Activated naive CD4-positive, alpha-beta T cell (primary cell): ENCODE measurements at places on chromosomes 2 and 18.
A peak's percentile ranks its signal among the peaks of the same experiment; 100 is the strongest.

GRCh38 chr2:173027181-173028128 lies 48.2 kb upstream of the MAP3K20 start:
- peak; percentile 27 for DNase-seq

DNA sequence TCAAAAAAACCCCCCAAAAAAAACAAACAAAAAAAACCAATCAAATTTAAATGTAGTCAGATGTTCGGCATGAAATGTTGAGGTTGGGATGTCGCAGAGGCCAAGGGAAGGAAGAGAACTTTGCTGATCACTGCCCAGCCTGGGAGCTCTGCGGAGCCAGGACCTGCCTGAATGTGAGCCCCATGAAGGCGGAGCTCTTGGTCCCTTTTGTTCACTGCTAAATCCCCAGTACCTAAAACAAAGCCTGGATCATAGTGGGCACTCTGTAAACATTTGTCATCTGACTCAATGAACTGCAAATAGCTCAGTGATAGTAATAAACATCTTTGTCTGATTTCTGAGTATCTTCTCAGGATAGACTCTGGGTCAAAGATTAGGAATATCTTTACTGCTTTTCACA lies 64.0 kb downstream of the NGEF start:
- no peak for DNase-seq

DNA sequence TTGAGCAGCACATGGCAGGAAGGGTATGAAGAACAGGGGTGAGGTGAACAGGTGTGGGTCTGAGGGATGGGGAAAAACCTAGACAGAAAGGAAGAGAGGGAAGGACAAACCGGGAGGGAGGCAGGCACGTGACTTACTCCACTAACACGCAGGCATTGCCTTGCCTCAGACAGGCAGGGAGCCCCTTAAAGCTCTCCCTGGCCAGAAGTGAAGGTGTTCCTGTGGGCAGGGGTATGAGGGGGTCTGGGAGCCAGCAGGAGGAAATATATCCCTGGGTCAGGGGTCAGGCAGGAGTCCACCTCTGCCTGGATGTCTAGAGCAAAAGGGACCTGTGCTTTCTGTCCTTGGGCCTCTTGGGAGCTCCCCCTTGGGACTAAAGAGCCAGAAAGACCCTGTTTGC lies 135.3 kb upstream of the EPAS1 start:
- DNase-seq = no peak

GRCh38 chr2:51795248-51795888 lies 763.4 kb upstream of the NRXN1 start:
- DNase-seq = no peak

DNA sequence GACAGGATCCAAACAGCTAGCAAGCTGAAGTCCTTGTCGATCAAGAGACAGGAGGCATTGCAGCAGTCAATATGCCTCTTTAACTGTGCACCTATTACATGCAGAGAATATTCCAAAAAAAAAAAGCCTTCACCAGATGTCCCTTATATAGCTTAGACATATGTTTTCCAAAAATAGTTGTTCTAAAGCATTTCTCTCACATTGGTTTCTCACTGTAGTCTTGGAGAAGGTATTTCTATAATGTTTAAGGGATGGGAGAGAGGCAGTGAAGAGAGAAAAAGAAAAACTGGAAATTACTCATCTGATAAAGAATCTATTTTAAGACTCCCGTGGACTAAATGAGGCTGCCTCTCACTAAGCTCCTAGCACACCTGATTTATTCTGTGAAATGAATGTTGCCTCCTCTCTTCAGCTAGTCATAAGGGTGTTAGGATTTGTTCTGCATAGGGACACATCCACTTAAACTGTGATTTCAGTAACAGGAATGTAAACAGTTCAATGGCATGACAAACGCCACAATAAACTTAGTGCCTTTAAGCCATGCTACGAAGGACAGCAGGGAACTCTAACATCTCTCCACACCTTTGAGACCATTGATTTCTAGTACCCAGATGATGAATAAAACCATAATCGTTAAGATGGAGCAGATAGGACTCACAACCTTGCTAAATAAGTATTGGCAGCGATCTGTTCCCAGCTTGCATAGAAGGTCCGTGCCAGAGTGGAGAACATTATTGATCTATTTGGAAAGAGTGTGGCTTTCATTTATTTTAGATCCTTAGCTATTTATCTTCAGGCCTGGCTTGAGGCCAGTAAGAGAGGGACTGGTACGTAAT lies 98.6 kb upstream of the NCK2 start:
- no peak for DNase-seq

- DNase-seq = peak; percentile 79
Observed at GRCh38 chr2:240136013-240136670, at the start of gene COPS9. COPS9 (minus strand) TSS chr2:240136305; CDS start chr2:240136284, 21 bp downstream.

GRCh38 chr2:120957905-120958304 lies 222.2 kb downstream of the GLI2 start:
- DNase-seq = no peak

- DNase-seq = no peak
Observed at GRCh38 chr2:218282173-218282991, 9.9 kb downstream of the TMBIM1 start.

- DNase-seq = no peak
Observed at GRCh38 chr2:320561-320960, 32.7 kb upstream of the ALKAL2 start.

DNA sequence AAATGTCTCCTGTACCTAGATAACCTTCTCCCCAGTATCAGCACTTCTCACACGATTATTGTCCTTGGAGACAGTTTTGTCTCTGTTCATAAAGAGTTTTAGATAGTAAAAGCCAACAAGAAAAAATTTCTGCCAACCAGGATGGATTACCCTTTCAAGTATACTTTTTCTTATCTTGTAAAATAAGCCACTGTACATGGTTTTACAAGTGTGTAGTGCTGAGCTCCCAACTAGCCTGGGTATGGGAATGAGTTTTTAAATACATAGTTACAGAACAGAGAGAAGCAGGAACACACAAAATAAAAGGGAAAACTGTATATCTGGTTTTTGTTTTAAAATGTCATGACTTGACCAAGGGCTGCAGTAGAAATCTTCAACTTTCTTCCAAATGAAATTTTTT lies 76.7 kb downstream of the C18orf54 start:
- no peak for DNase-seq

DNA sequence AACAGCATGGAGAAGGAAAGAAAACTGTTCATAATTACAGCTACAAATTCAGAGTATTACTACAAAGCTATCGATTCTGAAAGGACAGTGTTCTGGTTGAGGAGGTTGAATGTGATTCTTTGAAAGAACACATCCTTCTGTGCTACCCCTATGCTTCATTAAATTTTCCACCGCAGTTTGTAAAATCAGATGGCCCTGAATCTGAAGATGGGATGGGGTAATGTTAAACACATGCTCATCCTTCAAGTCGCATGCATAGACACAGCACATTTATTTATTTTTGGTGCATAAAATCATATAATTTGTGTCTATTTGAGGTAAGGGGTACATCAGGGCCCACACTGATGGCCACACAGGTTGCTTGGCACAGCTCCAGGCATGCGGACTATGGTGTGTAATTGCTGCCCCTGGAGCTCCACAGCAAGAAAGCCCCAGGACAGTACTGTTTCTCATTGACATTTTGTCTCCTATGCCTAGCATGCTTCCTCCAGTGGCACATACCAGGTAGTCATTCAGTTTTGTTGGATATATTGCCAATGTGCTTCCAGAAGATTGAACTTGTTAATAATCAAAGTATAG lies 238.8 kb upstream of the TANK start:
- DNase-seq = no peak

- DNase-seq = peak; percentile 47
Observed at GRCh38 chr2:172095146-172095904, 7.4 kb downstream of the DLX2 start.

- no peak for DNase-seq
Observed at GRCh38 chr2:241620419-241620769, 16.6 kb downstream of the THAP4 start.

GRCh38 chr2:50455351-50455939 lies 576.5 kb downstream of the NRXN1 start:
- DNase-seq = no peak

DNA sequence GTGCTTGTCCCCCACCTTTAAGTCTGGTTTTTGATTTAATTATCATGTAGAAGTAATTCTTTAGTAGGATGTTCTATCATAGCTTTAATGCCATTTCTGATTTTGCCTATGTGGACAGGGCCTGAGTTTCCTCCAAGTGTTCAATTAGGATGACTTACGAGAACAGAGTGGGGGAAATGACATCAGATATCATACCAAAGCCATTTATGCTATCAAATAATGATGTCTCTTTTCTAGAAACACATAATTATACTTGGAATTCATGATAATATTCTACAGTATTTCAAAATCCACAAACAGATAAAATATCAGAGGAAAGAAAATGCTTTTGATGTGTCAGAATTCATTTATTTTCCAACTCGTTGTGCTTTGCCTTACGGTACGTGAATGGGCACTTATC lies 165.9 kb upstream of the SPRED2 start:
- no peak for DNase-seq

- no peak for DNase-seq
Observed at GRCh38 chr2:62471816-62472215, 34.2 kb downstream of the TMEM17 start.

DNA sequence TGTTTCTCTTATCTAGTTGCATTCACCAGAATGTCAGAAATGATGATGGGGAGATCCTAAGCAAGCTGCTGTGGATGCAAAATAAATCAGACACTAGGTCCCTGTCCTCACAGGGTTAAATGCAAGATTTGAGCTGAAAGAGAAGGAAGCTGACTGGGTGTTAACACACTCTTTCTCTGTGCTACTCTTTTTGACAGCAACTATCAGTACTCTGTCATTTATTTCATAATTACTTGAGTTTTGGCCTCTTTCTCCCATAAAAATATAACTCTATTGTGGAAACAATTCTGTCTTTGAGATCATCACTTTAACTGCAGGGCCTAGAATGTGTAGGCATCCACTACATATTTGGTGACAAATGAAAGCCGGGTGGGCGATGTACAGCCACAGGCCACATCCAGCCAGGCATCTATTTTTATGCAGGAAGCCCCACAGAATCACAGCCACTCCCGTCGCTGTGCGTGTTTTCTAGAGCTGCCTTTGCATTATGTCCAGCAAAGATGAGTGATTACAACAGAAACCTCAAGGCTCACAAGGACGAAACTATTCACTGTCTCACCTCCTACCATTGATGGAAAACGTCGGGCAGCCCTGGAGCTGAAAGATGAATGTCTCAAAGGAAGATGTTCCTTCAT lies 849.0 kb downstream of the RNF144A start:
- no peak for DNase-seq

- DNase-seq = no peak
Observed at GRCh38 chr18:6648581-6648980, 80.9 kb upstream of the ARHGAP28 start.

DNA sequence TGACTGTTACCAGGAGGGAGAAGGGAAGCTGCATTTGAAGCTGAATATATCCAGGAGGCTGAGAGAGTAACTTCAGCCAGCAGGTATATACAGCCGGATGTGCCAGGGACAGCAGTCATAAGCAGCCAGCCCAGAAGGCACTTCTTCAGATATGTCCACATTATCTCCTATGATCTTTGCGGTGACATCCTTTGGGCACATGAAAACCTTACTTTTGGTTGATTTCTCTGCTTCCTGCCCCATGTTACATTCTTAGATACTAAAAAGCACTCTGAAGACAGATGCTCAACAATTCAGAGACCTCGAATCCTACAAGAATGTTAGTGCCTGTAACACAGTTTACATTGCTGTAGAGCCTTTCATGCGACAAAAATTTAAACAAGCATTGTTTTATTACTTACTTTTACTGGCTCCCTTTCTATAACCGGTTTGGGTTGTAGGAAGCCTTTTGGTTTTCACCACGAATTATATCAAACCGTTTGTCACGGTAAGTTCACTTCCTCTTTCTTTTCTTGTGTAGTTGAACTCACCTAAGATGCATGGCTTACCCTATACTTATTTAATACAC lies 50.3 kb upstream of the TLK1 start:
- no peak for DNase-seq

DNA sequence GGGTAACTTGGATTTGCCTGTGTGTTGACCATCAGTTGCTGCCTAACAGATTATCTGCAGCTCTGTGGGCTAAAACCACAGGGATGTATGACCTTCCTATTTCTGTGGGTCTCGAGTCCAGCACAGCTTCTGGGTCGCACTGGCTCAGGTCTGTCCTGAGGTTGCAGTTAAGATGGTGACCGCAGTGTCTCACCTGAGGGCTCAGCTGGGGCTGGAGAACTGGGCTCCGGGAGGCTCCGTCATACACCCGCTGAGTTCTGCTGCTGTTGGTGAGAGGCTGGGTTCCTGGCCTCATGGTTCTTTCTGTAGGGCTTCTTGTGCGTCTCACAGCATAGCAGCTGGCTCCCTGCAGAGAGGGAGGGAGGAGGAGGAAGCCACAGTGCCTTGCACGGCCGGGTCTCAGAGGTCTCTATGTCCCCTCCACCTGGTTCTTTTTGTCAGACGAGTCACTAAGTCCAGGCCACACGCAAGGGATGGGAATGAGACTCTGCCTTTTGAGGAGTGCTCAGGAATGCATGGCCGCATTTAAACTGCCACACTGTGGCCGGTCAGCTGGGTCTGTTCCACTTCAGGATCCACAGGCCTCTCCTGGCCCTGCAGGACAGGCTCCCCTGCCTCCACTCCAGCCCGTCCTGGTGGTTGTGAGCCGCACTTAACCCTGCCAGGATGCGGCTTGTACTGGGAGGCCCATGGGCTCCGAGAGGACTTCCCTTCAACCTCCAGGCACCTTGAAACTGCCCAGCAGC lies 67.2 kb downstream of the ADI1 start:
- no peak for DNase-seq

DNA sequence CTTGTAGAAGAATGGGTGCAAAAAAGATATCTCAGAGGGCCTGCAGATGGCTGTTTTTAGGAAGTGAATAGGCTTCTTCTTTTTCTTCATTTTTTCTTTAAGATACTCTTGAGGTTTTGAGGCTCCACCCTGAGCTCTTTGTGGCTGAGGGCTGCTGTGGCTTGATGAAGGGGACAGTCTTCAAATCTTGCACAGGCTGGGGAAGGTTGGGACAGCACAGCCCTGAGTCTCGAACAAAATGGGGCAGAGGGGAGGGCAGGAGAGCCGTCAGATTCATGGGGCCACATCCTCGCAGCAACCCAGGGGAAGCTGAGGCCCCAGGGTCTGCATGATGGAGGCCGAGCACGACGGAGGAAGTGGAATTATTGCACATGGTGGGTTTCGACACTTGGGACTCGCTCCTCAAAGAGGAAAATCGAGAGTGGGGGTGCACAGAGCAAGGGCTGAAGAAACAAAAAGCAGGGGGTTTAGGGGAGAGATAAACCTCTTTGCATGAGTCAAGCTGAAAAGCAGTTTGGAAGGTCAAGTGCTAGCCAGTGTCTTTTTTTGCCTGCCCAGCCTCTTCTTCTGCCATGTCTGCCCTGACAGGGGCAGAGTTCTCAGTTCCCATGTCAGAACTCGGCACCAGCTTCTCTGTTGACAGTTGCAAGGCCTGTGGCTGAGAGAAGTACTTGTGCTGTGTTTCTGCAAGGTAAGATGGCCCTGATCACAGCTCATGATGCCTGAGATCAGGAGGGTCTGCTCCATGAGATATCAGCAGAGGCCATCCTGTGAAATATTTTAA lies 19.5 kb downstream of the INPP4A start:
- DNase-seq = no peak

- DNase-seq = no peak
Observed at GRCh38 chr18:3706279-3707097, 256.5 kb downstream of the TGIF1 start.
